Stimulated activated CD8-positive, alpha-beta memory T cell treated with anti-CD3 and anti-CD28 coated beads, Interleukin-7, amount 100 ng/mL, for 1 hour (primary cell): ENCODE measurements at places on chromosomes 1 and 21.

GRCh38 chr1:30450148-30450817 is 273.1 kb downstream of the MATN1 start:
- DNase-seq = no peak

DNA sequence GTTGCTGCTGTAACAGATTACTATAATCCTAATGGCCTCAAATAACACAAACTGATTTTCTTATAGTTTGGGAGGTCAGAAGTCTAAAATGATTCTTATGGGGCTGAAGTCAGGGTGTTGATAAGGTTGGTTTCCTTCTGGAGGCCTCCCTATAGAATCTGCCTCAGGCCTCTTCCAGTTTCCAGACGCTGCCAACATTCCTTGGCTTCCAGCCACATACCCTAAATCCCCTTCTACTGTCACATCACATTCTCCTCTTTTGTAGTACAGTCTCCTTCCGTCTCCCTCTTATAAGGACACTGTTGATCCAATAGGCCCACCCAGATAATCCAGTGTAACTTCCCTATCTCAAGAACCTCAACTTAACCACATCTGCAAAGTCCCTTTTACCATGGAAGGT is 145.3 kb upstream of the NCAM2 start:
- DNase-seq = no peak

DNA sequence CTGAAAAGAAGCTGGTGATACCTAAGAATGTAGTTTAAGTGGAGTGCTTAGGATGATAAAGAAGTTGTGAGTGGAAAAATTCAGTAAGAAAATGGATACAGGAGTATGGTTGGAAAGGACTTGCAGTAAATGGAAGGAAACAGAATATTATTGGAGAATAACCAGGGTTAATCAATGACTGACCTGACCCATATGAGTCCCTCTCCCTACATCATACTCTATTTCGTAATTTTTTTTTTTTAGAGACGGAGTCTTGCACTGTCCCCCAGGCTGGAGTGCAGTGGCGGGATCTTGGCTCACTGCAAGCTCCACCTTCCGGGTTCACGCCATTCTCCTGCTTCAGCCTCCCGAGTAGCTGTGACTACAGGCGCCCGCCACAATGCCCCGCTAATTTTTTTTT is 33.4 kb upstream of the ENSA start:
- DNase-seq = no peak

DNA sequence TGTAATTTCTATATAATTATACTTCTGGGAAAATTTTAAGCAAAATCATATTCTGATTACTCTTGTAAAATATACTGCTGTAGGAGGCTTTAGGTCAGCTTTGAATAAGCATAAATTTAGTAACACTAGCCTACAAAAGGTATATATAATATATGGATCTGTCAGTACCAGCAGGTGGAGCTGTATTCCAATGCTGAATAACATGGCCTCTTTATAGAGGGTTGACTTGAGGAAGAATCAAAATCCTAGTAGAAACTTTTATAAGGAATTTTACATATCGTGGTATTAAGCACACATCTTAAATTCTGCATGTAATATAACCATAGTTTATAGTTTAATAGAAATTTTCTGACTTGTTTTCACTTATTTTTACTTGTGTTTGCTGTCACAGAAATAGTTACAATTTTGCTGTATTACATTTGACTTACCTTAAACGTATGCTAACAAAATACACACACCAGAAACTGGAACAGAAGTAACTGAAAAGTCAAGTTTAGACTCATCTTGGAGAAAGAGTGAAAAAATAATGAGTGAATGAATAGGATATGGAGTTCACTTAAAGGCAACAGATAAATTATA is 79.3 kb downstream of the HMCN1 start:
- DNase-seq = no peak

DNA sequence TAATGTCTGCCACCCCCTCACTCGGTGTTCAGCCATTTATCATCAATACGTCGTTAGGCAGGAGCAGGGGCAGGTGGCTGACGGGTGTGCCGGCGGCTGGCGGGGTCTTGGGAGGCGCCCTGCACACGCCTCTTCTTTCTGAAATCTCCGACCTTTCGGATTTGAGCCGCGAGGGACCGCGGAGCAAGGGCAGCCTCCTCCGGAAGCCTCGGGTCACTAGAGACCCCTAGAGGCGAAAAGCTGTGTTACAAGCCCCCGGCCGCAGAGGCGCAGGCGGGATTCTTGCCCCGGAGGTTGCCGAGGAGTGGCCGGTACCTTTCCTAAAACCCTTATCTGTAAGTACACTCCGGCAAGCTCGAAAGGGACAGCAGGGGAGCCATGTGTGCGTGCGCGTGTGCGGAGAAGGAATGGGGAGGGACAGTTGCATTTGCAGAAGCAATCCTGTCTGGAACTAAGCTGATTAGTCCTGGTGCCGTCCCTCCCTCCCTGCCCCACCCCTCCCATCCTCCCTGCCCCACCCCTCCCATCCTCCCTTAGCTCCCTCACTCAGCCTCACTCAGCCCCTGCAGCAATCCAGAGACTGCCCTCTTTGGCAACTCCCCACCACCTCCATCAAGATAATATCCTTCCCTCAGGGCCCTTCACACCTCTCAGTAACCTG is 11.0 kb downstream of the BRINP2 start:
- DNase-seq = no peak

GRCh38 chr1:83508485-83509151 is 490.3 kb downstream of the TTLL7 start:
- DNase-seq = no peak

GRCh38 chr1:182635871-182636270 is 31.7 kb upstream of the RGS16 start:
- no peak for DNase-seq

GRCh38 chr1:185969524-185969991 is 235.4 kb downstream of the HMCN1 start:
- no peak for DNase-seq

GRCh38 chr21:27085387-27085786 is 118.5 kb upstream of the ADAMTS5 start:
- DNase-seq = no peak
